ENCODE measurements at places on chromosomes 1 and 21. TPM values are rescaled to one million over a fixed set of nuclear protein-coding genes. Genes with fewer than 3 reads are reported as not detected.

SYT2 gene
- not detected for total RNA-seq

- peak overlapping the region; percentile 97 for H3K27ac ChIP-seq
- no peaks in the 10 kb centered on the region for H3K27me3 ChIP-seq
- peaks cover 79% of the 10 kb centered on the region for H3K4me1 ChIP-seq
- H3K36me3 ChIP-seq = peaks cover 10% of the 10 kb centered on the region
- peak; percentile 31 for DNase-seq
- H3K4me3 ChIP-seq = peak overlapping the region; percentile 74
These were observed 465 bp upstream of the HSPB7 start for GRCh38 chr1:16018308-16018707.

TNNI3K gene
- 89.7 TPM for total RNA-seq

DNA sequence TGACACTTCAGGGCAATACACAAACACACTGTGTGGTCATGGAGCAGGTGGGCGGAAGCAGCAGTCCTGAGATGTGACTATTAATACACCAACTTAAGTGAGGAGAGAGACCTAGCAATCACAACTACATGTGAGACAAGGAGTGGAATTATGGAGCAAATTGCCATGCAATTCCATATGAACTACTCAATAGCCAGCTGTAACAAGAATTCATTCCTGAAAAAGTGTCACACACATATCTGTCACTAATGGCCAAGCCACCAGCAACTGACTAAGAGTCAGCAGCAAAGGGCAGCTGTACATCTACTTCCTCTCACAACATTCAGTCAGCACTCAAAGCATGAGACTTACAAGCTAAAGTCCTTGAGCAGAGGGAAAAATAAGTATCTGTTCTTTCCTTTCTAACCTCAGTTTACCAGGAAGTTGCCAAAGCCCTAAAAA is 46.2 kb downstream of the GPR3 start:
- H3K36me3 ChIP-seq = peaks cover 18% of the 10 kb centered on the region
- peak overlapping the region; percentile 90 for H3K27ac ChIP-seq
- no peak overlapping the region for H3K4me3 ChIP-seq
- no peak for DNase-seq
- peaks cover 73% of the 10 kb centered on the region for H3K4me1 ChIP-seq
- no peaks in the 10 kb centered on the region for H3K27me3 ChIP-seq

DNA sequence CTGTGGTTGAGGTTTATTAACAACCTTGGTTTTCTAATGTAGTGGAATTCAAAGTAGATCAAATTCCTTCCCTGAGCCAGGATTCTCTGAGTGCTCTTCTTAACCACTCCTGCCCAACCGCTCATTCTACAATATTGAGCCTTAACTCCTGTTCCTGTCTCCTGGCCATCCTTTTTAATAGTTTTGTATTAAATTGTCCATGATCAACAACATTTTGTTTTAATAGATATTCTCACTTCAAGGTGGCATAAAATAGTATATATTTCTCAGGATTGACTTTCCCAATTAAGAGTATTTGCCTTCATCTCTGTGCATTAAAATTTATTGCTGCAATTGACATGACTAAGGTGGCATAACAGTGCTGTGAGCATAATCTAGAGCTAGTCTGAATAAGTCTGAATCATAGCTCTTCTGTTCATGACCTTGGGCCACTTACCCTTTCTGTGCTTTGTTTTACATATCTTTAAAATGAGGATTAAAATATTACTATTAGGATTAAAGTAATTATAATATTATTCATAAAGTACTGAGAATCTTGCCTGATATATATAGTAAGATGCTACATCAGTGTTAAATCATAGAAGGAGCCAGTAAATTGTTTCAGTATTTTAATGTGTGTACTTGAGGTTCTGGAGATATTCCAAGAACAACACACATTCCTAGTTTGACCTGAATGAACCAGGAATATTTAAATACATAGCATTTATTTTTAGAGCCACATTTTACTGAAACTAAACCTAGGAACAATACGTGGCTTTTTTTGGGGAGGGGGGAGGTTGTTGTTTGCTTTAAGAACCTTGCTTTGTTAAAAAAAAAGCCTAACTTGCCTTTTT is 76.4 kb downstream of the ADGRL2 start:
- no peak for DNase-seq
- no peaks in the 10 kb centered on the region for H3K27me3 ChIP-seq
- H3K4me3 ChIP-seq = peak overlapping the region; percentile 23
- peak overlapping the region; percentile 36 for H3K27ac ChIP-seq
- peaks cover 82% of the 10 kb centered on the region for H3K4me1 ChIP-seq
- no peaks in the 10 kb centered on the region for H3K36me3 ChIP-seq

NGF gene
- 5.3 TPM for total RNA-seq

DNA sequence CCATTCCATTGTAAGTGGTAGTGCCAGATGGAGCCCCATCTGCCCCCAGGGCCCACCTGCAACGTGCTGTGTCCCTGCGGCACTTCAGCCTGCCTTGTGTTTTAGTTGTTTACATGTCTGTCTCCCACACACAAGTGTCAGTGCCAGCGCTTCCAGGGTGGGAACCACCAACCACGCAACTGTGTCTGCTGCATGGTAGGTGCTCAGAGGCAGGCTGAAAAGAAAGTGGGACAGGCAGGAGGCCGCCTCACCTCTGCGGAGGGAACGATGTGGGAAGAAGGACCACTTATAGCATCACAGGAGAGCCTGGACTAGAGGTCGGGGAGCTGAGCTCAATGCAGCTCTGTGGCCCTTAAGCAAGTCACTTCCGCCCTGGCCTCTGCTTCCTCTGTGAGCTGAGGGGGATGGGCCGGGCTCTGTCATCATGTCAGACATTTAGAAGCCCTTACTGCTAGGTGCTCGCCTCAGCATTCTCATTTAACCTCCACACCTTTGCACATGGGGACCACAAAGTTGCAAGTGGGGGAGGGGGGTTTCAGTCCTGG is 17.9 kb downstream of the SLC9A1 start:
- H3K4me3 ChIP-seq = no peak overlapping the region
- no peaks in the 10 kb centered on the region for H3K36me3 ChIP-seq
- H3K27me3 ChIP-seq = no peaks in the 10 kb centered on the region
- peaks cover 97% of the 10 kb centered on the region for H3K4me1 ChIP-seq

GRCh38 chr1:87887100-87887499 is 558.4 kb downstream of the LMO4 start:
- no peaks in the 10 kb centered on the region for H3K4me1 ChIP-seq
- no peaks in the 10 kb centered on the region for H3K36me3 ChIP-seq
- no peak overlapping the region for H3K27ac ChIP-seq
- H3K27me3 ChIP-seq = no peaks in the 10 kb centered on the region

DNA sequence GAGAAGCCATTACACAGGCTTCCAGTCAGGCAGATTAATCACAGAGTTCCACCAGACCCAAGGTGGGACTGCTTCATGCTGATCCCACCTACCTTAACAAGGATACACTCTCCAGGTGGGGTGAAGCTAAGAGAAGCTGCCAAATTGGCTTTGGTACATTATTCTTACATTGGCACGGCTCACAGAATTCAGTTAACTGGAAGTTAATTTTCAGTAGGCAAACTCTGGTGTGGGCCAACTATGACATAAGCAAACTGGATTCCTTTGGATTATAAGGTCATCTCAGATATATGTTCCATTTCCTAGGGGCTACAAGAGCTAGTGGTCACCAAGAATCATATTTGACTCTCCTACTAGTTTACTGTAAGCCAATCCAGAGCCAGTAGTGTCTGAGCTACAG is 448.8 kb upstream of the BEND5 start:
- no peaks in the 10 kb centered on the region for H3K27me3 ChIP-seq
- H3K36me3 ChIP-seq = no peaks in the 10 kb centered on the region
- no peaks in the 10 kb centered on the region for H3K4me1 ChIP-seq
- no peak overlapping the region for H3K4me3 ChIP-seq
- no peak for DNase-seq

- no peak overlapping the region for H3K27ac ChIP-seq
- H3K27me3 ChIP-seq = peaks cover 52% of the 10 kb centered on the region
- no peak for DNase-seq
- no peaks in the 10 kb centered on the region for H3K36me3 ChIP-seq
These were observed 2.8 kb downstream of the CD48 start for GRCh38 chr1:160708801-160709200.

GRCh38 chr21:32389337-32390015 is 3.3 kb downstream of the URB1 start:
- H3K36me3 ChIP-seq = peaks cover 9% of the 10 kb centered on the region
- no peak overlapping the region for H3K4me3 ChIP-seq
- H3K27ac ChIP-seq = peak overlapping the region; percentile 80
- no peaks in the 10 kb centered on the region for H3K27me3 ChIP-seq
- peaks cover 76% of the 10 kb centered on the region for H3K4me1 ChIP-seq
- DNase-seq = no peak

DNA sequence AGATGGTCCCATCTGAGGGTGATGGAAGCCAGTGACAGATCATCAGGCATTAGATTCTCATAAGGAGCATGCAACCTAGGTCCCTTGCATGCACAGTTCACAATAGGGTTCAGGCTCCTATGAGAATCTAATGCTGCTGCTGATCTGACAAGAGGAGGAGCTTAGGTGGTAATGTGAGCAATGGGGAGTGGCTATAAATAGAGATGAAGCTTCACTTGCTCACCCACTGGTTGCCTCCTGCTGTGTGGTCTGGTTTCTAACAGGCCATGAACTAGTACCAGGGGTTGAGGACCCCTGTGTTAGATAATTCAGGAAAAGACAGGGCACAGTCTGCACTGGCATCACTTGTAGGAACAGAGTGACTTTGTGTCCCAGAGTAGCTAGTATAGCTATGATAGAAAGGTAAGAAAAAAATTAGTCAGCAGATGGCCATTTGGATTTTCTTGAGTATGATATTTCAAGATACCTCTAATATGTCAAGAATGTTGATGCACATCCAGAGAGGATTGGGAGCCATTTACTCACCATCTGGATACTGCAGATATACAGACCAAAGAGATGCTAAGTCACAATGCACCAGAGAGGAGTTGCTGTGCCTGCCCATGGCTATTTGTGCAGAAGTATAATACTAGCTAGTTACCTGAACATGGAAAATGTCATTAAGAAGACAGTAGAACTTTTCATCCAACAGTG is 53.6 kb downstream of the ADCY10 start:
- no peaks in the 10 kb centered on the region for H3K36me3 ChIP-seq
- no peak overlapping the region for H3K4me3 ChIP-seq
- H3K4me1 ChIP-seq = no peaks in the 10 kb centered on the region

ACADM gene
- 358 TPM for total RNA-seq

GRCh38 chr1:202860744-202861419 is 28.1 kb downstream of the RABIF start:
- H3K27ac ChIP-seq = peak overlapping the region; percentile 30
- H3K4me3 ChIP-seq = peak overlapping the region; percentile 85
- H3K4me1 ChIP-seq = peaks cover 20% of the 10 kb centered on the region
- H3K27me3 ChIP-seq = peaks cover 14% of the 10 kb centered on the region
- DNase-seq = peak; percentile 21

DNA sequence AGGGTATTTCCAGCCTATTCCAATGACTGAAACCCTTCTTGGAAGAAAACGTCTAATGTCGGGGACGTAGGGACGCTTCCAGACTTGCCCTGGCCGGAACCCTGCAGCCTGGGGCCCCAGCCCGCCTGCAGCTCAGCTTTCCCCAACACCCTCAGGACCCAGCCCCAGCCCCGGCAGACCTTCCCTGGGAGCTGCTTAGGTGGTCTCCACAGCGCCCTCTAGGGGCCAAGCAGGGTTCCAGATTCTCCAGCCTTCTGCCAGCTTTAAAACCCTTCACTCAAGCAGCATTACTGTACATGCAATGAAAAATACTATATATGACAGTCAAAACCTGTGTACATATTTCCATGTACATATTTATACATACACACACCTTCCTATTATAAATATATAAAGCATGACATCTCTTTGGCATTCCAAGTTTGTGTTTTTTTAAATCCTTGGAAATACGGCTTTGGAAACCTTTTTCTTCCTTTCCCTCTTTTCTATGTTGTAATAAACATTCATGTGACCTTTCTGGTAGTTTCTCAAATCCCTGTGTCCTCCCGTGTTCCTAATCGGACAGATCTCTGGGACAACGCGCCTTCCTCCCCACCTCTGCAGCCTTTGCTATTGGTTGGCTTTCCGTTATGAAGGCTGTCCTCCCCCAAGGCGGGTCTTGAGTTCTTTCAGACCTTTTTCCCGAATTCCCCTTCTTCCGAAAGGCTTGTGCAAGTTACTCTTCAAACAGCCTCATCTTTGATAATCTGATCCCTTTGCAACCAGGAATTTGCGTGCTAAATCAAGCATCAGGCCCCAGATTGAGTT is 60.3 kb downstream of the STUM start:
- no peaks in the 10 kb centered on the region for H3K36me3 ChIP-seq
- no peak overlapping the region for H3K27ac ChIP-seq
- H3K4me3 ChIP-seq = no peak overlapping the region
- peak; percentile 64 for DNase-seq
- H3K4me1 ChIP-seq = peaks cover 42% of the 10 kb centered on the region

- no peaks in the 10 kb centered on the region for H3K4me1 ChIP-seq
- no peak for DNase-seq
- H3K27ac ChIP-seq = no peak overlapping the region
- no peak overlapping the region for H3K4me3 ChIP-seq
- peaks cover 17% of the 10 kb centered on the region for H3K27me3 ChIP-seq
These were observed 14.0 kb upstream of the PABPC4 start for GRCh38 chr1:39590546-39590945.

DNA sequence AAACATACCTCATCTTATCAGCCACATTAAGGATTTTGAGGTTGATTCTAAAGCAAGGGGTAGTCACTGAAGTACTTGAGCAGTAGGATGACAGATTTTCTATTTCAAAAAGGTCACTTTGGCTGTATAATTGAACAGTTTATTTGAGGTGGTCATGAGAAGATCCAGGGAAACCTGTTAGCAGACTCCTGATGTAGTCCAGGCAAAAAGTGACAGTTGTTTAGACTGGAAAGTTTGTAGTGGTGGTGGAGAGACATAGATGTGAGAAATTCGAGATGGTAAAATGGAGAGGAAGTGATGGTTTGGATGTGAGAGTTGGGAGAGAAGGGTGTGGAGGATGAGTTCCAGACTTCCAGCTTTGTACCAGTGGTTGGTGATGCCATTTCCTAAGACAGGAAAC is 7.5 kb downstream of the FAM163A start:
- no peak overlapping the region for H3K4me3 ChIP-seq
- no peaks in the 10 kb centered on the region for H3K36me3 ChIP-seq
- H3K4me1 ChIP-seq = no peaks in the 10 kb centered on the region
- peaks cover 25% of the 10 kb centered on the region for H3K27me3 ChIP-seq
- no peak for DNase-seq

FCER1A gene
- 0.96 TPM for total RNA-seq

Data from left ventricle myocardium inferior (tissue), 1 donor.